ENCODE measurements at places on chromosomes 4 and X. TPM values are rescaled to one million over a fixed set of nuclear protein-coding genes. Genes with fewer than 3 reads are reported as not detected.

DNA sequence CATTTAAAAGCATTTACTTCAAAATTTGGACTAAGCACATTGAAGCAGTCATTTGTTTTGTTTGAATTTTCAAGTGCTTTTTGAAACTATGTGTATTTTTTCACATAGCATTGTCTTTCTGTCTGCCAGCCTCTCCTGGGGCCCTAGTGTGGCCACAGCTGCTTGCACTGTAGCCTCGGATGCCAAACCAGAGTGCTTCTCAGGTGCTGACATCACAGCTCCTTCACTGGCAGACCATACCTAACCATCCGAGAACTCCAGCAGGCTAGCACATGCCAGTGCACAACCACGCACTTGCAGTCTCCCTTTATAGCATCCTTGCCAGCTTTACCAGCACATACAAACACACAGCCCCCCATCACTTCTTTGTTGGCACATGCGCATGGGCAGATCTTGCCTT is 1019.7 kb downstream of the STPG2 start:
- H3K27me3 ChIP-seq: no peaks in the 10 kb centered on the region
- no peaks in the 10 kb centered on the region for H3K4me1 ChIP-seq
- DNase-seq: no peak
- no peaks in the 10 kb centered on the region for H3K36me3 ChIP-seq

- no peak for DNase-seq
- no peaks in the 10 kb centered on the region for H3K36me3 ChIP-seq
- H3K4me3 ChIP-seq: no peak overlapping the region
- no peak overlapping the region for H3K27ac ChIP-seq
- H3K27me3 ChIP-seq: no peaks in the 10 kb centered on the region
Observed at GRCh38 chrX:75228854-75229253, 45.0 kb upstream of the UPRT start.

- no peaks in the 10 kb centered on the region for H3K4me1 ChIP-seq
- no peak overlapping the region for H3K4me3 ChIP-seq
- no peak overlapping the region for H3K27ac ChIP-seq
- H3K27me3 ChIP-seq: no peaks in the 10 kb centered on the region
- no peak for DNase-seq
Observed at GRCh38 chrX:3549411-3549911, 164.0 kb downstream of the PRKX start.

GRCh38 chrX:68808686-68809357 is 20.0 kb upstream of the EFNB1 start:
- H3K4me3 ChIP-seq: no peak overlapping the region
- DNase-seq: no peak
- no peaks in the 10 kb centered on the region for H3K36me3 ChIP-seq
- H3K4me1 ChIP-seq: no peaks in the 10 kb centered on the region
- H3K27ac ChIP-seq: no peak overlapping the region

DNA sequence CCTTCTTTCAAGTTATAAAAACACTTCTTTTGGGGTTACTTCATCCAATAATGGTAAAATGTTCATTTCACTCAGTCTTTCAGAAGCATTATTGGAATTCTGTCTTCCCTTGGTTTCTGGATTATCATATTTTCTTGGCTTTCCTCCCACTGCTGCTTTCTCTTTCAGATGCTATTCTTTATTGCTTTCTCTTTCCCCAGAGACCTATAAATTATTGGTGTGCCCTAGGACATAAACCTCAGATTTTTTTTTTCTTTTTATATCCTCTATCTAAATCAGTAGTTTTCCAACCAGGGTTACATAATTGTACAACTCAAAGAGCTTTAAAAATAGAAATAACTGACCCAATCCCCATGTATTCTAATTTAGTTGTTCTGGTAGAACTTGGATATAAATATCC is 1005.5 kb downstream of the ARAP2 start:
- no peak overlapping the region for H3K4me3 ChIP-seq
- H3K27me3 ChIP-seq: no peaks in the 10 kb centered on the region
- H3K4me1 ChIP-seq: no peaks in the 10 kb centered on the region
- no peak for DNase-seq

CENPVL1 gene
- total RNA-seq: not detected

BTK gene
- total RNA-seq: 1.3 TPM

GRCh38 chr4:4859799-4860599 is 534 bp downstream of the MSX1 start:
- DNase-seq: no peak
- peaks cover 3% of the 10 kb centered on the region for H3K4me1 ChIP-seq
- no peaks in the 10 kb centered on the region for H3K36me3 ChIP-seq
- H3K27ac ChIP-seq: peak overlapping the region; percentile 48

DNA sequence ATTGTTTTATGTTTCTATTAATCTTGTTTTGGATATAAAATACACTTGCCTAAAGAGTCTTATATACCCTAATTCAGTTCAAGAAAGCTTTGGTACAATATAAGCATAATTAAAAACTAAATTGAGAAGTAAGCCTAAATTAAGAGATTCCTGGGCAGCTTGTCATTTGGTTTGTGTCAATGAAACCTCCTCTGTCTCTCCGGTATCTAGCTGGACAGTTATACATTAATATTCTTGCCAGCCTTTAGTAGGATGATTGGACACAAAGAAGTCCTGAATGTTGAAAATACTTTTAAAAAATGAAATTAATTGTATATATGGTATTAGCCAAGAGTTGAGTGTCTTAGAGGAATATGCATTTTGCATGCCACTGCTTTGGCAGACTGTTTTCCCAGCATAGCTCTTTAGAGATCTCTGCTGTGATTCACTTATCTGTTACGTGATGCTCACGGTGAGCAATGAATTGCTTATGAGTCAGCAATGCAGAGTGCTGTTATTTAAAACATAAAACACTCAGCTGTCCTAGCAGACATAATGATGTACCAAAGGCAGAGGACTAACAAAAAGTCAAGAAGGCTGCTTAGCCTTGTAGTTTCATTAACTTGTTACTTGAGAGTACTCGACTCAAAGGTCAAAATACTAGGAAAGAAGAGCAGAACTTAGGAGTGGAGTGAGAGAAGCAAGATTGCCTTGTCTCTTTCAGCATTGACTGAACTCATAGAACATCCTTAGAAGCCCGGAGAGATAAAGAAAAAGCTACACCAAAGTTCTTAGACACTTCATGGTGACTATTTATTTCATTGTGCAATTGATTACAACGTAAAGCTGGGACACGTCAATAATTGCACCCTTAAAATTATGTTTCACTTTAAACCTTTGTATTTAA is 1296.1 kb upstream of the PCDH7 start:
- H3K4me3 ChIP-seq: no peak overlapping the region
- H3K36me3 ChIP-seq: no peaks in the 10 kb centered on the region
- no peaks in the 10 kb centered on the region for H3K4me1 ChIP-seq

CLGN gene
- 20.7 TPM for total RNA-seq

DNA sequence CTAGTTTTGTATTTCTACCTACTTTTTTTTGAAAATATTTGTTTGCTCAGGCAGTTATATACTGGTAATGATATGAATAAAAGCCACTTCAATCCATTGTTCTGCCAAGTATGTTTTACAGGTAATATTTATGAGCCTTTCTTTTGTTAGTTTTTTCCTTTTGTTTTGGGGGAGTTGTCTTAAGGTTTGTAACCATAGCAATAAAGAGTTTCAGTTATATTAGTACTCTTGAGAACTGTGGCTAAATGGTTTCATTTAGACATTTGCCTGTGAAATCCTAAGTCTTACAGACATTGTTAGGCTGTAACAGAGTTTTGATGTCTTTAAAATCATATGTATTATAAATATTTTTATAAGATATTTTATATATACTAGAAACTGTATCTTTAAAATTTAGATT is 150.1 kb downstream of the DIPK2B start:
- no peak overlapping the region for H3K27ac ChIP-seq
- no peaks in the 10 kb centered on the region for H3K4me1 ChIP-seq
- no peak for DNase-seq
- no peaks in the 10 kb centered on the region for H3K36me3 ChIP-seq
- no peak overlapping the region for H3K4me3 ChIP-seq

FGFR3 gene
- total RNA-seq: 78.2 TPM

DNA sequence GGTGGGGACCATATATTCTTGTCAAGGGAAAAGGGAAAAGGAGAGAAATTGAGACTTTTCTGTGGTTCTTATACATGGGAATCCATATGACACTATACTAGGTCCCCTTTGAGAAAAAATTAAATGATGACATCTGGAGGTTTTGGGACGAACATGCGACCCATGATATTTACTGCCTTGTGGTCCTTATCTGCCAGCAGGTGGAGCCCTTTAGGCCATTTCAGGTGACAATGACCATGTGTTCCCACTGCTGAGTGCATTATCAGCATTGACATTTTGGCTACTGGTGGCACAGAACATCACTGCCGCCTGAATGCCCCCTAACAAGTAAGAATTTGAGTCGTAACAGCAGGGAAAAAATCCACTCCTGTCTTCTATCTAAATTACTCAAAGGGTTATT is 843.4 kb downstream of the FSTL5 start:
- no peak for DNase-seq
- no peaks in the 10 kb centered on the region for H3K27me3 ChIP-seq
- H3K4me1 ChIP-seq: no peaks in the 10 kb centered on the region

DNA sequence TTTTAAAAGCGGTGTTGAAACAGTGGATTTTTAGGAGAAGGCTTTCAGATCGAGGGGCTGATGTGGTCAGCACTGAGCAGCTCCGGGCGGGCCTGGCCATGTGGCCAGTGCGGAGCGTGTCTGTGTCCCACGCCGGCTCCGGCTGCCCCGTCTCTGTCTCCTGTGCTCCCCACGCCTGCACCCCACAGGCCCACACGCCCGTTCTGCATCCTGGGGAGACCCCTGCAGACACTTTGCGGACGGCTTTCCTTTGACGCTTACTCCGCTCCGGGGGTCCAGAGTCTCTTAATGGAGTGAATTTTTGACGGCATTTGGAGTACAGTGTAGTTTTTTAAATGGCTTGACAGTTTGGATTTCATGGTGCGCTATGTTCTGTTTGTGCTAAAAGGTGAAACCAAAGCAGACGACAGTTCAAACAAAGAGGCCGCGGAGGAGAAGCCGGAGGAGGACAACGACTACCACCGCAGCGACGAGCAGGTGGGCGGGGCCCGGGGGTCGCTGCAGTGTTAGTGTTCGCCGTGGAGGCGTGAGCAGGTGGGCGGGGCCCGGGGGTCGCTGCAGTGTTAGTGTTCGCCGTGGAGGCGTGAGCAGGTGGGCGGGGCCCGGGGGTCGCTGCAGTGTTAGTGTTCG is 38.7 kb downstream of the PCGF3 start:
- H3K4me3 ChIP-seq: no peak overlapping the region
- no peaks in the 10 kb centered on the region for H3K27me3 ChIP-seq
- no peaks in the 10 kb centered on the region for H3K4me1 ChIP-seq

C4orf36 gene
- total RNA-seq: not detected

GRCh38 chr4:174307694-174308093 is 24.0 kb downstream of the CEP44 start:
- no peak overlapping the region for H3K27ac ChIP-seq
- H3K27me3 ChIP-seq: no peaks in the 10 kb centered on the region
- no peak overlapping the region for H3K4me3 ChIP-seq
- no peaks in the 10 kb centered on the region for H3K36me3 ChIP-seq
- DNase-seq: no peak

DNA sequence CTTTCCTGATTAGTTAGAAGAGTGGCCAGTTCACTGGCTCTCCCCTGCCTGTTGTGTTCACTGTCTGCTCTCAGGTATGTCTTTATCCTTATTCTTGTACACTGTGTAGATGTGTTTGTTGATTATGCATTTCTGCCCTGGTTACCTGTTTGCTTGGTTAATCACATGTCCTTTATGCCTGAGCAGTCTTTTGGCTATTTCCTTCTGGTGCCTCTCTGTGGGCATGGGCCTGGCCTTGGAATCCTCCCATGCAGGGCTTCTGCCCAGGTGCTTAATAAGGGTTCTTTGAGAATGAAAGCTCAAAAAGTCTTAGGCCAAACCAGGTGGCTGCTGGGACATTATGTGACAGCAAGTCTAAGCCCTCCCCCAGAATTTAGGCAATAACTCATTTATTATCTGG is 26.5 kb downstream of the OTUD6A start:
- H3K4me3 ChIP-seq: no peak overlapping the region
- no peaks in the 10 kb centered on the region for H3K27me3 ChIP-seq
- DNase-seq: no peak
- H3K27ac ChIP-seq: no peak overlapping the region
- H3K4me1 ChIP-seq: no peaks in the 10 kb centered on the region
- no peaks in the 10 kb centered on the region for H3K36me3 ChIP-seq

DNA sequence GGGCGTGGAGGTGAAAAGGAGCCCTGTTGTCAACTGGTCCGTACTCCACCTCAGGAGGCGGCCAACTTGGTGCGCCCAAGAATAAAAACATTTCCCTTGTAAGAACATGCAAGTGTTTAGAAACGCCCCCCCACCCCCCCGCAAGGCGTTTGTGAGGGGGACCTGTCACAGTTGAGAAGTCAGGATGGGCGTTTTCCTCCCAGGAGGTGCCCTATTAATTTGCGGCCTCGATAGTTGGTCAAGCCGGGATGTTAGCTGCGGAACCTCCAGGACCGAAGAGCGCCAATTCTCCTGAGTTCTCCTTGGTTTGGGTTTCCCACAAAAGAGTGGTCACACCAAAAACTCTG is 651 bp upstream of the SAP30 start:
- H3K27me3 ChIP-seq: no peaks in the 10 kb centered on the region
- H3K4me1 ChIP-seq: no peaks in the 10 kb centered on the region
- no peak for DNase-seq
- peak overlapping the region; percentile 81 for H3K4me3 ChIP-seq
- H3K36me3 ChIP-seq: no peaks in the 10 kb centered on the region

DNA sequence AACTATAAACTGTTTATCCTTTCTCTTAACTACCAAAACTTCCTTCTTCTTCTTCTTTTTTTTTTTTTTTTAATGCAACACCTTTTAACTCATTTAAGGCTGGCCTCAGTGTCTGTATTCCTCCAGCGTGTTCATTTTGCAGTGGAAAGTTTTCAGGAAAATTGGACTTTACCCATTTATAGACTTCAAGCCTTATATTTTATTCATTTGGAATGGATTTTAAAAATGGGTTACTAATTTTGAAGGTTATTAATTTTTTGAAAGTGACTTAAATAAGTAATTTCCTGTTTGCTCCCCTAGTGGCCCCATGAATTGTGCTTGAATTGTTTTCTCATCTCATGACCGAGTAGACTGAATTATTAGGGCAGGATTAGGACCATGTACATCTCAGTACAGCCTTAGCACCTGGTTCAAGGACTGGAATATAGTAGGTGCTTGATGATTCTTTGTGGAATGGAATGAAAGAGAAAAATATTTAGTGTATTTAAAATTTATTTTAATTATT is 282.7 kb downstream of the ANKRD50 start:
- H3K4me1 ChIP-seq: no peaks in the 10 kb centered on the region
- no peaks in the 10 kb centered on the region for H3K27me3 ChIP-seq
- no peaks in the 10 kb centered on the region for H3K36me3 ChIP-seq
- DNase-seq: no peak
- H3K4me3 ChIP-seq: no peak overlapping the region
- H3K27ac ChIP-seq: no peak overlapping the region

- no peaks in the 10 kb centered on the region for H3K4me1 ChIP-seq
- no peaks in the 10 kb centered on the region for H3K27me3 ChIP-seq
- H3K4me3 ChIP-seq: no peak overlapping the region
- H3K36me3 ChIP-seq: no peaks in the 10 kb centered on the region
Observed at GRCh38 chr4:159677521-159677920, 574.6 kb downstream of the RAPGEF2 start.

- H3K4me3 ChIP-seq: no peak overlapping the region
- no peaks in the 10 kb centered on the region for H3K27me3 ChIP-seq
- no peaks in the 10 kb centered on the region for H3K36me3 ChIP-seq
- DNase-seq: no peak
Observed at GRCh38 chr4:164442180-164442579, 311.8 kb upstream of the SMIM31 start.

All from prostate gland (tissue), 2 donors.